ENCODE measurements at places on chromosomes 6 and 20.

- no peak for DNase-seq
These were observed 6.9 kb upstream of the SIRPB1 start for GRCh38 chr20:1626528-1627199.

DNA sequence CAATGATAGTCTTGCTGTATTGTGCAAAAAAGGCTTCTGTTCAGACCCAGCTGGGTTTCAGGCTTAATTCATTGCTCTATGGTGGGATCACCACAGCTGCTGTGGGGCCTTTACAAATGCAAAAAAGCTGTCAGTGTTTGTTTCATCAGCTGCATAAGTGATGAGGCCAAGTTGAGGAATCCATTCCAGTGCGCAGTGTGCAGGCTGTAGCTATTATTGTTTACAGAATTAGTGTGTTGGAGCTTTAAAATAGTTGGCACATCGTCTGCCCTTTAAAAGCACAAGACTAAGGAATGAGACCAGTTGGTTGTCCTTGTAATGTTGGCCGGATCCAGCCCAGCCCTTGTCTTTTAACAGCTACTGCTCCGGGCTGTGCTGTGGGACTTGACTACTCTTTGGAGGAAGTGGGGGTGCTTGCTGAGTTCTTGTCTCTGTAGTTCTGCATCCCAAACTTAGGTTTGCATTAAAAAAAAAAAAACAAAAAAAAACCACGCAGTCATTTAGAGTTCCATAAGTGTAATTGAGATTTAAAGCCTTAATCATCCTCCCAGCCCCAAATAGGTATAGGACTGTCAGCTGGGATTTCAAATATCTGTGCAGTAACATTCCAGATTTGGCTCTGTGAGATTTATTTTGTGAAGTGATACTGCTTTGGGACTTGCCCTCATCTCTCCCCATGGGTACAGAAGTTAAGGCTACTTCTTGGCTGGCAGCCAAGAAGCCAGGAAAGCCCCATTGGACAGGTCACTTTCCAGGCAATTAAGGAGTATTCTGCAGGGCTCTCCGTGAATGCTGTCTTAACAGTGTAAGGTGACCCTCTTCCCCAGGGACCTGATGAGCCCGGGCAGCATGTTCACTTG, 19.3 kb downstream of the JARID2 start:
- DNase-seq, result peak; percentile 47

GRCh38 chr20:13101706-13102105, 92.9 kb downstream of the SPTLC3 start:
- no peak for DNase-seq

DNA sequence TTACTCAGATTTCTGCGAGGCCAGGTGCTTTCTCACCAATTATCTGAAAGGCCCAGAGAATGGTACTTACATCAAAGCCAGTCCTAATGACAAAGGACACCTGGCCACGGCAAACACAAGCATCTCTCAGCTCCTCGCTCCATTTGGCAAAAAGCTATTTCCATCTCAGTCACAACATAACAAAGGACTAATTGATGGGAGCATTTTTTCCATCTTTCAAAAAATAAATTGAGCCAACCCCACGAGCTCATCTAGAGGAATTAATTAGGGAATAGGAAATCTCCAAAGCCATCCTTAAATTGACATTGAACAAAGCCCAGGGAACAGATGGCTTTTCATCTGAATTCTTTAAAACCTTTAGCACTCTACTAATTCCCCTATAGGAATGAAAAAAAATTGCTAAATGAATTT, 236.7 kb downstream of the HAO1 start:
- no peak for DNase-seq

GRCh38 chr20:61353261-61354000, 101.4 kb downstream of the CDH4 start:
- no peak for DNase-seq

- DNase-seq, result no peak
These were observed 39.6 kb downstream of the ESR1 start for GRCh38 chr6:151847064-151847463.

GRCh38 chr6:39786649-39787048, 5.5 kb upstream of the DAAM2 start:
- DNase-seq, result no peak

DNA sequence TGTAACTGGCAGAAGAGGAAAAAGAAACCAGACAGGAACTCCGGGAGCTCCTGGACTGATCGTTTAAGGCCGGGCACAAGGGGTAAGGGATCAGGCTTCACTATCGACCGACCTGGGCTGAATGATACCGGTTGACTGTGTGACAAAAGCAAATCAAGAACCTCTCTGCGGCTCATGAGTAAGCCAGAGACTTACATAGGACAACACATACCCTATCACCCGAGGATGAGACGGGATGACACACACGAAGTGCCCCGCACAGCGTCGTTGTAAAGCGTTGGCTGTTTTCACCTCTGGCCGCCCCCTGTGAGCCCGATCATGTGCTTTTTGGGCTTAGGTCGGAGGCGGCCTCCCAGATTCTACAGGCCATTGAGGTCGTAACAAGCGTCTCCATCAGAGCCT, 695 bp upstream of the TGIF2 start:
- DNase-seq, result no peak

DNA sequence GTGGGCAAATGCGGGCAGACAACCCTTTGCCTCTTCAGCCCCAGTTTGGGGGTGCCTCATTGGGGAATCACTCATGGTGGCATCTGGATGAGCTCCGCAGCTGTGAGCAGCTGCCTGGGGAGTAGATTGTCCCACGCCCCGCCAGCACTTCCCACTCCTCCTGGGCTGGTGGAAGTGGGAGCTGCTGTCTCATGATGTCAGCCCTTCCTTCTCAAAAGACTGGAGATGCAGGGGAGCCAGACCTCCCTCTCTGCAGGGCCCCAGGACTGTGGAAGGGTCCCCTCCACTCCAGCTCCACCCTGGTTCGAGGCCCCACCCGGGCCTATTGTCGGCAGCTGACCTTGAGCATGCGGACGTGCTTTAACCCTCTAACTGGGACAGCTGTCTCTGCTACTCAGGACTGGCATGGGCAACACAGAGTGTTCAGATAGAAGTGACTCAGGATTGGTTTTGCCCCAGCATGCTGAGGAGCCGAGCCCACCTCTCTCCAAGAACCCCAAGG, 2.0 kb downstream of the UNC93A start:
- DNase-seq, result no peak

DNA sequence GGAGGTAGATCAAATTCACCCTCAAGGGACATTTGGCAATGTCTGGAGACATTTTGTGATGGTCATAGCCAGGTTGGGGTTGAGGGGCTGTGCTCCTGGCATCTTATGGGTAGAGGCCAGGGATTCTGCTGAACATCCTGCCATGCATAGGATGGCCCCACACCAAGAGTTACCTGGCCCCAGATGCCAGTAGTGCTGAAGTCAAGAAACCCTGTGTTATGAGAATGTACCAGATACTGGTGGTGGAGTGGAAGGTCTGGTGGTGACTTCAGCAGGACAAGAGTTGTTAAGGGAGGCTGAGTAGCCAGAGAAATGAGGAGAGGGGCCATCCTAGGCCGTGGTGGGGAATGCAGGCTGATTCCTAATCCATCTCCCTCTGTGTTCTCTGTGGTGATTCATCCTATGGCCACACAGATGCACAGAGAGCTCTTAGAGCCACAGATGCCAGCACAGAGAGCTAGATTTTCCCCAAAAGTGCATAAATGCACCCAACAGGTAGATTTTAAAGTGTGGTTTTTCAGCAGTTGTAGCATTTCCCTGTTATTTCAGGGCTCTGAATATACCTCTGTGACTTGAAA, 43.6 kb downstream of the CDYL start:
- DNase-seq, result no peak

DNA sequence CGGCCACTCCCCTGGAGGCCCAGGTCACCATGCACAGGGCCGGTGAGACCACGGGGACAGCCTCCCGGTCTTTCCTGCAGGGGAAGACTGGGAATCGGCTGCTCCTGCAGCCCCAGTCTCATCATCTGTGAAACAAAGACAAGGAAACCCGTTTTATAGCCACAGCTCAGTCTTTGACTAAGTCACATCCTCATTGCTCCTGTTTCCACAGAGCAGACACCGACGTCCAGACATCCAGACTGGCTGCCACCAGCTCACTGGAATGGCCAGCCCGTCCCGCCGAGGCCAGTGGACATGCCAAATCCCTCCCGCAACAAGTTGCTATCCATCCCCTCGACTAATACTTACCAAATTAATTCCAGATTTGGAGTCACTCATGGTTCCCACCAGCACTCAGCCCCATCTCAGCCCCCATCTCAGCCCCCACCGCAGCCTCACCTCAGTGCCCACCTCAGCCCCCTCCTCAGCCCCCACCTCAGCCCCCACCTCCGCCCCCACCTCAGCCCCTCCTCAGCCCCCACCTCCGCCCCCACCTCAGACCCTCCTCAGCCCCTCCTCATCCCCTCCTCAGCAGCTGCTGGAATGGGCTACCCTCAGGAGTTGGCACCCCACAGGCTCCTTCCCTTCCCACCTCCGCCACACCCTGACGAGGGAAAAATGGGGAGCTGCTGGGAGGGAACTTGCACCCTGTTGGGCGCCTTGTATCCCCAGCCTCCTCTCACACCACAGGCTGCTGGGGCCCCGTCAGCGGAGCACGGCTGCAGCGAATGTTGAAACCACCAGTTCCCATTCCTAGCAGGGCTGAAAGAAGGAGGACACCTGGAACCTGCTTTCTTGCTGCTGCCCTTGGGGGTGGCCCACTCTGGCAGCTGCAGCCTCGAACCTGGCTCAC, 48.7 kb downstream of the YTHDF1 start:
- DNase-seq, result no peak

DNA sequence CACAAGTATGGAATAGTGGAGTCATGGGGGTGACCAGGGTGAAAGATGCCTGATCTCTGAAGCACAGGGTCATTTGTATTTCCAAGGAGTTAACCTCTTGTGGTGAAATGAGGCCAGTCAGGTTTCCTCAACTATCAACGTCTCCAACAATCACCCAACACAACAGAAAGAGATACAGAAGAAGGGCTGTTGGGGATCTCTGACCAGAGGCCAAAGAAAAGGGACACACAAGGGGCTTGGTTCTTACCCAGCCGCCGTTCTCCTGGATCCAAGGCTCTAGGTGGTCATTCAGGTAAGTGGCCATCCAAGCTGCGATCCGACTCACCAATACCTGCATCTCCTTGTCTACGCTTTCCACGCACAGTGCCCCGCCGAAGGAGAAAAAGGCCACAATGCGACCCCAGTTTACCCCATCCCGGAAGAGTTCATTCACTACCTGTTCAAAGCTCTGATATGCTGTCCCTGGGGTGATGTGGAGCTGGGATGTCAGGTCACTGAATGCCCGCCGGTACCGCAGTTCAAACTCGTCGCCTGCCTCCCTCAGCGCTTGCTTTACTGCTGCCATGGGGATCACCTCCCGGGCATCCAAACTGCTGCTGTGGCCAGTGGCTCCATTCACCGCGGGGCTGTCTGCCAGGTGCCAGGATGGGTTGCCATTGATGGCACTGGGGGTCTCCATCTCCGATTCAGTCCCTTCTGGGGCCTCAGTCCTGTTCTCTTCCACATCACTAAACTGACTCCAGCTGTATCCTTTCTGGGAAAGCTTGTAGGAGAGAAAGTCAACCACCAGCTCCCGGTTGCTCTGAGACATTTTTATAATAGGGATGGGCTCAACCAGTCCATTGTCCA, 1.0 kb downstream of the BCL2L1 start:
- no peak for DNase-seq

- DNase-seq, result no peak
These were observed 661 bp downstream of the LCA5 start for GRCh38 chr6:79536585-79536953.

GRCh38 chr20:36823121-36823520, 49.6 kb upstream of the DSN1 start:
- DNase-seq, result peak; percentile 87

- no peak for DNase-seq
These were observed 88.2 kb downstream of the RREB1 start for GRCh38 chr6:7196019-7196402.

DNA sequence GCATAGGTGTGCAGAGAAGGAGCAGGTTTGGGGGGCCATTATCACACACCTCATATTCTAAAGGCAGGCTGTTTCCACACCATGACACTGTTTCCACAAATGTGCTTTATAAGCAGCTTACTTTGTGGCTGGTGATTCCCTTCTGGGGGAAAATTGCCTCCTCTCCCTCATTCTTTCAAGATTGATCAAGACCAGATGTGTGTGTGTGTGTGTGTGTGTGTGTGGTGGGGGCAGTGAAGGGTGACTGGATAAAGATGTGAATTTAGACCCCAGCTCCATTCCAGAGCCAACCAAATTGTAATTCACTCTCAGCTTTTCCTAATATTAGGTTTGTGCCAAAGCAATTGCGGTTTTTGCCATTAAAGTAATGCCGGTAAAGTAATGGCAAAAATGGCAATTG, 45.6 kb downstream of the EDN3 start:
- no peak for DNase-seq

GRCh38 chr6:158037021-158037420, 55.4 kb downstream of the SYNJ2 start:
- DNase-seq, result no peak

DNA sequence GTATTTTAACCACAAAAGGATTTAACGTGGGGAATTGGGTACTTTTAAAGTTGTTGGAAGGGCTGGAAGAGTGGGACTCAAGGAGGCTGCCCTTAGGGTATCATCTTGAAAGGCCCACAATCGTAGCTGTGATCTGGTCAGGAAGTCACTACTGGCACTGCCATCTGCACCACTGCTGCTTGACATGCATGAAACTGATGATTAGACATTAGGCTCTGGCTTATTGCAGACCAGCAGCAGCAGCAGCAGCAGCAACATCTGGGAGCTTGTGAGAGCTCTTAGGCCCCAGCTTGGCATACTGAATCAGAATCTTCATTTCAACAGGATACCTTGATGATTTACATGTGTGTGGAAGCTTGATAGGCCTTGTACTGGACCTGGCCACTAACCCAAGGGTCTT, 68.6 kb downstream of the PHF20 start:
- DNase-seq, result no peak

- DNase-seq, result no peak
These were observed 1.8 kb downstream of the ZKSCAN3 start for GRCh38 chr6:28351493-28351925.

DNA sequence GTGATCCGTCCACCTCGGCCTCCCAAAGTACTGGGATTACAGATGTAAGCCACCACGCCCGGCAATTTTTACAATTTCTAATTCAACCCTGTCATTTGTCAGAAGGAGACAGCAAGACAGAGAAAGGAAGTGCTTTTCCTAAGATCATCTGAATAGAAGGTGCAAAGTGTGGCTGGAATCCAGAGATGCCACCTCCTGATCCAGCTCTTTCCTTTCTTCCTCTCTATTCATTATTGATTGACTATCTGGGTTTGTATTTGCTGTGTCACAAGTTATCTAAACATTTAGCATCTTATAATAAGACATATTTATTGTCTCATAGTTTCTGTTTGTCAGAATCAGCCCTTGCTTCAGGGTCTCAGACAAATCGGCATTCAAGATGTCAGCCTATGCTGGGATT, 217.7 kb downstream of the BCAS1 start:
- no peak for DNase-seq

GRCh38 chr6:12509060-12509459, 207.5 kb upstream of the PHACTR1 start:
- no peak for DNase-seq

- no peak for DNase-seq
These were observed 492.6 kb upstream of the SOX4 start for GRCh38 chr6:21100991-21101390.

- DNase-seq, result no peak
These were observed 56.4 kb upstream of the NKX2-4 start for GRCh38 chr20:21453690-21454089.

GRCh38 chr20:24729896-24730605, 219.0 kb upstream of the CST7 start:
- no peak for DNase-seq

- DNase-seq, result no peak
These were observed 46.3 kb downstream of the NINL start for GRCh38 chr20:25538838-25539665.
